ENCODE measurements at places on chromosomes 12 and 14.
A peak's percentile ranks its signal among the peaks of the same experiment; 100 is the strongest.

- DNase-seq: peak; percentile 23
Measured at GRCh38 chr12:83827193-83827592, 1085.4 kb downstream of the SLC6A15 start.

- no peak for DNase-seq
Measured at GRCh38 chr14:55500708-55501107, 60.3 kb upstream of the TBPL2 start.

- DNase-seq: peak; percentile 88
Measured at GRCh38 chr12:54051874-54052437, 1.7 kb upstream of the HOXC4 start.

- DNase-seq: peak; percentile 92
Measured at GRCh38 chr14:63727736-63728728, at the start of gene SGPP1. TSS of gene SGPP1 (minus strand) at chr14:63728065. CDS start at chr14:63727944, 121 bp downstream.

GRCh38 chr12:6383572-6384498 is at the start of gene LTBR:
TSS of gene LTBR (plus strand) at chr12:6384162. CDS start at chr12:6384359, 197 bp downstream.
- DNase-seq: no peak

DNA sequence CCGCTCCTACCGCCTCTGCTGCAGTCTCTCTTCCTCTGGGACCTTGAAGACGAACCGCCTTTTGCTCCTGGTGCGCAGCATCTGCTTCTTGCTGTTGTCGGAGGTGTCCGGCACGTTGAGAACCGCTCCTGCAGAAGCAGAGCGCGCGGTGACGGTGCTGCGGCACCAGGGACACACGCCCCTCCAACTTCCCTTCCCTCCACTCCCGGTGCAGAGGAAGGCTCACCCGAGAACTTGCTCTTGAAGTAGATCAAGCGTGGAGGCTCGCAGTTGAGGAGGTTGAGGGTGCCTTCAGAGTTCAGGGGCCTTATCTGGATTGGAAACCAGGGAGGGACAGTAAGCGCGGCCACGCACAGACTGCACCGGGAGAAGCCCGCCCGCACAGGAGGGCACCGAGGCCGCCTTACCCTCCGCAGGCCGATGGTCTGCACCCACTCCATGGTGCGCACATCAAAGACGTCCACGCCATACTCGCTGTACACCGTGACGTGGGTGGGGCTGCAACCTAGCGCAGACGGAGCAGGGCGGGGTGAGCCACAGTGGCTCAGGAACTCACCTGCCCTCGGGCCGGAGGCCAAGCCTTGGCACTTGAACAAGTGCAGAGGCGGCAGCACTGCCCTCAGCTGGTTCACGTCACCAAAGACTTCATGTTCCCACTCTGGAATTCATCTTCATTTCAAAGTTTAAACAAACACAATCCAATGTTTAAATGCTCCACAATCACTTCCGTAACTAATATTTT is 17.5 kb downstream of the AMN start:
- no peak for DNase-seq

GRCh38 chr12:95147866-95148265 is 69.4 kb downstream of the FGD6 start:
- peak; percentile 22 for DNase-seq

DNA sequence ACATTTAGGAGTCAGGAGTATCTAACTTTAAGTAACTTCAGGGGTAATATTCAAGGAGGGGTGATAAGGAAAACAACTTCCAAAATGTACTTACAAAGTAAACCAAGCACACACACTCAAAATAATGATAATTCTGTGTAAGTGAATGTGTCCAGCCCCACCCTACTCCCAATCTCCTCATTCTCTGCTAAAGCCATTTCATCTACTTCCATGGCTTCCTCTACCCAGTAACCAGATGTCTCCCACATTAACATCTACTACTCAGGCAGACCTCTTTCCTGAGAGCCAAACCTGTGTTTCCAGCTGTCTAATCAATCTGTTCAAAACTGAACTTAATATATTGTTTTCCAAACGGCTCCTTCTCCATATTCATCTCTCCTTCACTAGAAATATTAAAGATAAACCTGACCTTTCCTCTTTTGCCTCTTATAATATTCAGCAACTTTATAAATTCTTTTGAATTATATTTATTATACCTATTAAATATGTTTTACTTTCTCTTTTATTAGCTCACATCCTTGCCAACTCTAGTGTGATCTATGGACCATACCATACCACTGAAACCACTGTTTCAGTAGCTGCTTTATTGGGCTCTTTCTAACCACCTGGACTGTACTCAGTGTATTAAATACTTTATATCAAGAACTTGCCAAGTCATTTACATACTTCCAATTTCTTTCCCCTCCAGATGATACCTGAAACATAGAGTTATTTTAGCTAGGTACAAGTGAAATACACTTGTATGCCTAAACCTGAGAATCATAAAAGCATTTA is 170.7 kb downstream of the PPFIA2 start:
- DNase-seq: peak; percentile 72

DNA sequence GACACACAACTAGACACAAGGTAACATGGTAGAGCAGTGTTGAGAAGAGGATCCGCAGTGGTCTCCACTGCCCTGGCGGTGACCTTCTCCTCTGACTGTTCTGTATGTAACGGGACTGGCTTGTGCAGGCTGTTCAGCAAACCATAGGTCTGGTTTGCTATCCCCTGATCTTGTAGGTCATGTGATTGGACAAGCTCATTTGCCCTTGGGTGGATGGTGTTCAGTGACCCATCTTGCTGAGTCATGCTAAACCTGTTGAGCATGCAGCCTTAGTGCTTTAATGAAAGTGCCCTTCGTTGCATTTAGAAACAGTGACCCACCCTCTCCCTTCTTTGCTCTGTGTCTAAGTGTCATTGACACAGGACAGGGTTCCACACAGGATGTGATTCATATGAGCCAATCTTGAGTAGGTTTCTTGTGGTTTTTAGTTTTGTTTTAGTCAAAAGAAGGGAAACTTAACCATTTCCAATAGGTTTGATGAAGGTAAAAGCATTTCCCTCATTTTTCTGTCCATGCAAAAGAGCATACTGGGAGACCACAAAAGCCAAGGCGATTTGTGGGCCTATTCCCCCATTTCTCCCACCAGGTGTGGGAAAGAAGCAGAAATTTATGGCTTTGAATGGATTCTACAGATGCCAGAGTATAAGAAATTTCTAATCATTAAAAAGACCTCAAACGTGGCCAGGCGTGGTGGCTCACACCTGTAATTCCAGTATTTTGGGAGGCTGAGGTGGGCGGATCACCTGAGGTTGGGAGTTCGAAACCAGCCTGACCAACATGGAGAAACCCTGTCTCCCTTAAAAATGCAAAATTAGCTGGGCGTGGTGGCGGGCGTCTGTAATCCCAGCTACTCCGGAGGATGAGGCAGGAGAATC is 32.6 kb upstream of the HIF1A start:
- DNase-seq: peak; percentile 40

GRCh38 chr12:128399253-128399652 is 132.3 kb downstream of the TMEM132C start:
- peak; percentile 91 for DNase-seq

- DNase-seq: peak; percentile 60
Measured at GRCh38 chr12:63149909-63150712, 890 bp downstream of the AVPR1A start.

DNA sequence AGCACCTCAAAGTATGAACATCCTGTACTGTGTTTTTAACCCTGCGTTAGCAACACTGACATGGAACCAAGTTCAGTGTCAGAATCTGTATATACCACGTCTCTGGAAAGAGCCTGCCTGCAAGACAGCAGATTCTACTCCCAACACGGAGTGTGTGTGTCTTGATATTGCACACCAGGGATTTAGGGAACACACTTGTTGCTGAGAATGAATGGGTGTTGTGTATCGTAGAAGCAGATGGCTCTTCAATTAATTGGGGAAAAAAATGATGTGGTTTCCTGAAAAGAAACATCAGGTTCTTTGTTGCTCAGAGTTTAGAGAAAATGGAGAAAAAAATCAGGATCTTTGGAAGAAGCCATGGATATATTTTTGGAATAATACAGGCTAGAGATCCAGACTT is 170.8 kb downstream of the EGLN3 start:
- DNase-seq: no peak

DNA sequence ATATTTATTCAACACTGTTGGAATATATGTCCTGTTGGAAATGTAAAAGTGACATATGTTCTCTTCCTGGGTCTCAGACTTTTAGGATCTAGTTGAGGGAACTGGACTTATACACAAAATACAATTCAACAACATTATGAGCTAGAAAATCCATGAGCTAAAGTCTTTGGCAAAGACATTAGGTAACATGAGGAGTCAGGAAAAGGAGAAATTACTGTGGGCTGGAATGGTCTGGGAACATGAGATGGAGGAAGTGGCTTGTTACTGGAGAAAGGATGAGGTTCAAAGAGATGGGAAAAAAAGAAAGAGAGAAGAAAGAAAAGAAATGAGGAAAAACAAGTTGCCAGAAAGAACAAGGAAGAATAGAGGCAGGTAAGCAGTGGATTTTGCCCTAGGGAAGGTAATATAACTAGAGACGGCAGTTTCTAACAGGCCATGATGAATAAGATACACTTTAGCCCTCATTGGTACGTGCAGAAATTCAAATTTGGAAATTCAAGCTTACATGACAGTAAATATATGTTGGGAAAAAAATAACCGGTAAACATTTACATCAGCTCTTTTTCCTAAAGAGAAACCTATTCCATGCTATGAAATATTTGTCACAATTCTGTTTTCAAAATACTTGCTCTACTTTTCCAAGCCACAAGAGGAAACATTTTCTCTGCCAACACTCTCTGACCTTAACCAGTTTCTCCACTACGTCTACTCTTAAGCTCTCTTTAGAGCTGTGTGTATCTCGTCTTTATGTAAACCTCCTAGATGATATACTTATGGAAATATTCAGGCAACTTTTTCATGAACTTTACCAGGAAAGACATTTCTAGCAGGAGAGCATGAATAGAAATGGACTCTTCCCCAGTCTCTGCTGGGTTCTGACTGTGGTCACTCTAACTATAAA is 268.8 kb upstream of the BTG1 start:
- DNase-seq: no peak

GRCh38 chr14:21093769-21094681 is 4.4 kb downstream of the ZNF219 start:
- peak; percentile 84 for DNase-seq

DNA sequence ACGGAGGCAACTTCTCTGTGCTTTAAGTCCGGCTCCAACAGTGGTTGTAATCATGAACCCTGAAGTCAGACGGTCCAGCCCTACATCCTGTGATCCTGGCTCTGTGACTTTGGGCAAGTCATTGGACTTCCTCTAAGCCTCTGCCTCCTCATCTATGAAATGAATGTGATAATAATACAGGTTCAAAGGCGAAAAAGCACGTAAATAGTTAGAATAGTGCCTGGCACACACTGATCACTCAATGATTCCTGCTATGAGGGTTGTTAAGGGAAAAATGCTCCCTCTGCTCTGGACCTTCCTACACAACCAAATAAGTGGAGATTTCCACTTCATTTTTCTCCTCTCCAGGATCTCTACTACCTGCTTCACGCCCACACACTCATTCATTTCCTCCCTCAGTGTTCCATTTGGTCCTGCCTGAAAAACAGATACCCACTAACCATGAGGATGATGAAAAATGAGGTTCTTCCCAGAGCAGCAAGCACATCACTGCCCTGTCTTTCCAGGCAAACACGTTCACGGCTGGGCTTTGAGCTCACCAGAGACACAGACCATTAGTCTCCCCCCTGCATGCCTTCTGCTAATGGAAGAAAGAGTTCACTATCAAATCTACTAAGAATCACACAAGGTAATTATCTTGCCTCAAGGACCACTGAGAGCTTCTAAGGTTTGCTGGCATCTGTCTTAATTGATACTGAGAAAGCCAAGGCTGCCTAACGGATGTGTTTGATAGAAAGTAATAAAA is 13.2 kb downstream of the NUAK1 start:
- peak; percentile 40 for DNase-seq

DNA sequence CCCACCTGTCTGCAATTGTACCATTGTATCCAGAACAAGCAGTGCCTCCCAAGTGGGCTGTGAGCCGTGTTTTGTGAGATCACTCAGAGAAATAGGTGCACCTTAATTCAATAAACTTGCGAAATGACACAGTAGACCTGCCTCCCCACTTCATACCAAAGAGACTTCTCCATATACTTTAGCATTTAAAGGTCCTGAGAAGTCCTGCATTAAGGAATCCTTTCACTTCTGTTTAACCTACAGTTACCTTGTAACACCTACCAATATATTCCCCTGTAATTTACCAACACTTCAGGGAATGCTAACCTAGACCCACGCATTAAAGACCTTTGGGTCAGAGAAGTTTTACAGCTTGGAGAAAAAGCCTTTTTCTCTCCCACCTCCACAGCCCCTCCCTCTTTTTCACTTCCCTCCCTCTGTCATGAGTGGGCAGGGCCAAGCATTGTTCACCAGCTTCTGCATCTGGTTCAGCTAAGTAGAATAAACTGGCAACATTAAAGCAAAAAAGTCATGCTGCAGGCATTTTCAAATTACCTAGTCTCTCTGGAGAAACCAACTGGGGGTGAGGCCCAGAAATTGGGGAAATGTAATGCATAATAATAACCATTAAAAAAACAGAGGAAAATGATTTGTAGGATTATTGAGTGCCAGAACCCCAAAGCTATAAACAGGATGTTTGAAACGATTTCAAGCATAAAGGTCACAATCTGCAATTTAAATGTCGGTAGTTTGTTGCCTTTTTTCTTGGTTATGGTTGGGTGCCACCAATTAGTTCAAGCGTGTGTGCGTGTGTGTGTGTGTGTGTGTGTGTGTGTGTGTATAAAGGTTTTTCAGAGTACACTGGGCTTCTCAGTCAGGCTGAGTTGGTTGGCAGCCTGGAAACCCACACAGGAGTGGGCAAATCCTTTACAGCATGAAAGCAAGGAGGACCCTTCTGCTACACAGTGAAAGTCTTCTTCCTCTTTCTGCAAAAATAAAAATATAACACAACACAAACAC is 13.7 kb upstream of the WSCD2 start:
- DNase-seq: no peak

DNA sequence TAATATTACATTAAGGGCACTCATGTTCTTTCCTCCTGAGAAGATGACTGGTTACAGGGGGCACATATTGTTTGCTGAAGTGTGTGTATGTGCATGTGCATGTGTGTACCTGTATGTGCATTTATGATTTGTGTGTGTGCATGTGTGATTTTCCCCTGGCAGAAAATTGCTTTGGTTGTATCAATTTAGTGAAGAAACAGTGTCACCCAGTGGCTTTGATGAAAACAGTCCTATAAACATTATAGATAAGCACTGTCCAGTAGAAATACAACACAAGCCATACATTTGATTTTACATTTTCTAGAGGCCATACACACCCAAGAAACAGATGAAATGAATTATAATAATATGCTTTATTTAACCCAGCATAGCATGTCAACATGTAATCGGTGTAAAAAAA is 8.6 kb downstream of the PDE3A start:
- DNase-seq: peak; percentile 64
